Heart left ventricle (tissue), 16 donors: ENCODE measurements at places on chromosomes 1 and 21. TPM values are rescaled to one million over a fixed set of nuclear protein-coding genes. Genes with fewer than 3 reads are reported as not detected.

Gene PADI4
- total RNA-seq: 2.0 TPM

Gene LRRC7
- 0.42 TPM for total RNA-seq

Gene PIGC
- 14.1 TPM for total RNA-seq

Gene ESRRG
- 26.6 TPM for total RNA-seq

Gene OR2L3
- total RNA-seq: not detected

Gene ACOT11
- total RNA-seq: 62.3 TPM

Gene NECTIN4
- not detected for total RNA-seq

Gene CASQ2
- 1,692 TPM for total RNA-seq

Gene C8A
- not detected for total RNA-seq

Gene CFAP298
- 14.2 TPM for total RNA-seq

Gene EPHA8
- not detected for total RNA-seq

Gene KRTAP6-3
- not detected for total RNA-seq

Gene CYP4Z1
- 0.52 TPM for total RNA-seq

Gene C1orf87
- total RNA-seq: not detected

Gene LCE3E
- not detected for total RNA-seq

Gene VPS72
- 35.9 TPM for total RNA-seq

Gene KCNJ15
- total RNA-seq: 0.54 TPM

Gene S100A7
- not detected for total RNA-seq

Gene CELA2B
- not detected for total RNA-seq

Gene DDR2
- total RNA-seq: 17.4 TPM

Gene RPE65
- total RNA-seq: not detected

Gene CYP4A22
- total RNA-seq: 0.75 TPM

Gene BSND
- total RNA-seq: not detected

Gene ATAD3C
- total RNA-seq: 3.4 TPM

Gene KPRP
- not detected for total RNA-seq

Gene LCE1D
- total RNA-seq: not detected

Gene RAP1GAP
- total RNA-seq: 8.0 TPM

Gene FAM43B
- 4.9 TPM for total RNA-seq

Gene MATN1
- not detected for total RNA-seq

Gene TRIM46
- total RNA-seq: 0.19 TPM

Gene THEMIS2
- 6.1 TPM for total RNA-seq

Gene TNFRSF14
- total RNA-seq: 15.6 TPM

Gene TINAGL1
- 199 TPM for total RNA-seq

Gene GPR37L1
- not detected for total RNA-seq
